ENCODE measurements at places on chromosomes 2 and 18.

DNA sequence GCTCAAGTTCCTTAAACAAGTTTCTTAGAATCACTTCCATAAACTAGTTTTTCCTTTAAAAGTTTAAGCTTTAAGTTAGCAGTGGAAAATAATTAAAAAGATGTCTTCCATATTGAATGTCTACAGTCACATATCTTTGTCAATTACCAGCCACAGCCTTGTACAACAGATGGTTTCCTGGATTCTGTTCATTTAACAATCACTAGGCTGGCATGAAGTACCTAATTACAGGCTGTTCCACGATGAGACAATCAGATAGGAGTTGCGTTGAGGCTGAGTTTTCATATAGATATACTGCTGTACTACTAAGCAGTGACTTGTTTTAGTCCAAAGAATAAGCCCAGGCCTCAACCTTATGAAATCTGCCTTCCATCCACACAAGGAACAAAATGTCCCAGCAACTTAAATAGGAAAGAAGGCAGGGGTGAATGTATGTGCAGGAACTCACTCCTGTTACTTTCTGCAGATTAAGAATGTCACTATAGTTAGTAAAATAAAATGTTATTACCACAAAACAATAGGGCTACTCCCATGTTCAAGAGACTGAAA is 131.0 kb downstream of the ZAP70 start:
- no peak for DNase-seq

GRCh38 chr2:234479465-234479864 is 17.4 kb downstream of the ARL4C start:
- DNase-seq = no peak

DNA sequence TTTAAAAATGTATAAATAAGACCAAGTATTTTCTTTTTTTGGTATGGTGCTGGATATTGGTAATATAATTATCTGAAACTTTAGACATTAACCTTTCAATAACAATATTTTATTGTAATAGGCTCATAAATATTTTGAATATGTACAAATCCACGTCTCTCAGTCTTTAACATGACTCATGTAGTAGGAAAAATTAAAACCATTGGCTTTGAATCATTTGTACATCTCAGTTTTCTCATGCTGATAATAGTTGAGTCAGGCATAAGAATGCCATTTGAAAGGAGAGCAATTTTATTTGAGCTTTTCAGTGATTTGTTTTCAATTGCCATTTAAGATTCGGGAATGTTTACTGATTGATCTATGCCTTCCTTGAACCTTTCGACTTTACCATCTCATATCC is 364.8 kb downstream of the TGIF1 start:
- DNase-seq = no peak

DNA sequence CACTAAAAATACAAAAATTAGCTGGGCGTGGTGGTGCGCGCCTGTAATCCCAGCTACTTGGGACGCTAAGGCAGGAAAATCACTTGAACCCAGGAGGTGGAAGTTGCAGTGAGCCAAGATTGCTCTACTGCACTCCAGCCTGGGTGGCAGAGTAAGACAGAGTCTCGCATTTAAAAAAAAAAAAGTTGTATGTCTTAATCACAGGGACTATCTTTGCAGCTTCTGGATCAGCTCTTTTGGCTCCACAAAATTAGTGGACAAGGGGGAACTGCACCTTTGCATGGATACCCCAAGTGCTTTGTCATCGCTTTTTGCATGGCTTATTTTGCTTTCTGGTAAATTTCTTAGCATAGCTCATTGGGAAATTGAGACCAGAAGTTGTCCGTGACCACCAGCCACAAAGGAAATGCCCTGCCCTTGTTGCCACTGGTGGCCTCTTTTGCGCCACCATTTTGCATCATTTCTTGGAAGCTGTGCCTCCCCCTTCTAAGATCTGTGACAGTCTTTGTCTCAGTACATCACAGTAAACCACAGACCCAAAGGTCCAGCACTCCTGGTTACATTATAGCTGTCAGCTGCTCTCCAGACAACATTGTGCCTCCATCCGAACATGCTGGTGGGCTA is 43.9 kb upstream of the PCBP1 start:
- no peak for DNase-seq

GRCh38 chr2:129604560-129604959 is 374.9 kb upstream of the RAB6C start:
- no peak for DNase-seq

DNA sequence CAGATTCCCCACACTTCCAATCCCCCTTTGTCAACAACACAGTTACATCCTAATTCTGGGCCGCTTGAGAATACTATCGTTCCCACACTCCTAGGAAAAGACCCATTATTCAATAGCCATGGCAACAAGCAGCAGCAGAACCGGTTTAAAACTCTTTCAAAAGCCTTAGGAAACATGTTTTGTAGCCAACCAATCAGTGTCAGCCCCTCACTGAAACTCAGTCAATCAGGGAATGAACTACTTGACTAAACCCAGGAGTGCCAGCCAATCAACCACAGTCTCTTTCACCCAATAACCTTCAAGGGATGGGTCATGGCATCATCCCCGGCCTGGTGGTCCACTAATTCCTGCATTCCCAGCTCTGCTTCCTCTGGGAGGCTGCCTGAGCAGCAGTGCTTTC is 204.8 kb upstream of the HS6ST1 start:
- DNase-seq = no peak

- DNase-seq = no peak
Measured at GRCh38 chr2:10197697-10198076, 75.1 kb downstream of the RRM2 start.

GRCh38 chr2:37105150-37105549 is 20.8 kb downstream of the GPATCH11 start:
- DNase-seq = no peak

GRCh38 chr2:214807653-214808052 is 1.8 kb downstream of the BARD1 start:
- no peak for DNase-seq

DNA sequence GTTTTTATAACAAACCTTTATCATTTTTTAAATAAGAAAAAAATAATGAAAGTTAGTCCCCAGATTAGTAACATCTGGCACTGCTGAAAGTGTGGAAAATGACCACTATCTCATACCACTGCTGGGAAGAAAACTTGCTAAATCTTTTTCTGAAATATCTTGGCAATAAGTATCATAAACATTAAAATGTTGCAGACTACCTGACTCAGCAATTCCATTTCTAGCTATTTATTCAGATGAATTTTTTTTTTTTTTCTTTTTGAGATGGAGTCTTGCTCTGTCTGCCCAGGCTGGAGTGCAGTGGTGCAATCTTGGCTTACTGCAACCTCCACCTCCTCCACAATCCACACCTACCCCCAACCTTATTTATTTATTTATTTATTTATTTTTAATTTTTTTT is 35.3 kb upstream of the SOS1 start:
- DNase-seq = no peak

GRCh38 chr2:223053484-223054192 is 1.6 kb downstream of the KCNE4 start:
- DNase-seq = no peak

- no peak for DNase-seq
Measured at GRCh38 chr18:58183226-58183625, 139.2 kb downstream of the NEDD4L start.

Data from SHP77 treated with DMSO at 0.1 percent for 48 hours (cell line).